ENCODE measurements at places on chromosomes 16 and 17.

DNA sequence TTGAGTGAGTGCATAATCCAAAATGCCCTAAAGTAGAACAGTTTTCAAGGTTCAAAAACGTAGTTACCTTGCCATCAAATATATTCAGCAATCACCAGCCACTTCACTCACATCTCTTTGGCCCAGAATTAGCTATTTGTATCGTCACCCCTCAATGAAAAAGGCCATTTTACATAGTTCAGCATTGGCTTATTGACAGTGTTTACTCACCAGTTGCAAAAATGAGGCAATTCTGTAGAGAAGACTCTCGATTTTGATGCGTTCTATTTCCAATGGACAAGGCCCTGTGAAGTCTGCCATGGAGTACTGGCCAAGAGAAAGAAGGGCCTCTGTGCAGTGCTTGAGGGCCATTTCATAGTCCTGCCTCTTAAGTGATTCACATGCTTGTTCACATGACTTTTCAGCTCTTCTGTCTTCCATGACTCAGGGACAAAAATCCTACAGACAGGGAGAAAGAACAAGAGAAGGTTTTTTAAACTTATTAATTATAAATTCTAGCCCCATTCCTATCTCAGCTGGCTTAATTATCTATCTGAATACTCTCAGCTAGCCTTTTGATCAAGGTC lies 26.5 kb downstream of the HELZ start:
- no peak for DNase-seq

- DNase-seq = no peak
These were observed 78.0 kb downstream of the GNAO1 start for GRCh38 chr16:56269281-56269680.

DNA sequence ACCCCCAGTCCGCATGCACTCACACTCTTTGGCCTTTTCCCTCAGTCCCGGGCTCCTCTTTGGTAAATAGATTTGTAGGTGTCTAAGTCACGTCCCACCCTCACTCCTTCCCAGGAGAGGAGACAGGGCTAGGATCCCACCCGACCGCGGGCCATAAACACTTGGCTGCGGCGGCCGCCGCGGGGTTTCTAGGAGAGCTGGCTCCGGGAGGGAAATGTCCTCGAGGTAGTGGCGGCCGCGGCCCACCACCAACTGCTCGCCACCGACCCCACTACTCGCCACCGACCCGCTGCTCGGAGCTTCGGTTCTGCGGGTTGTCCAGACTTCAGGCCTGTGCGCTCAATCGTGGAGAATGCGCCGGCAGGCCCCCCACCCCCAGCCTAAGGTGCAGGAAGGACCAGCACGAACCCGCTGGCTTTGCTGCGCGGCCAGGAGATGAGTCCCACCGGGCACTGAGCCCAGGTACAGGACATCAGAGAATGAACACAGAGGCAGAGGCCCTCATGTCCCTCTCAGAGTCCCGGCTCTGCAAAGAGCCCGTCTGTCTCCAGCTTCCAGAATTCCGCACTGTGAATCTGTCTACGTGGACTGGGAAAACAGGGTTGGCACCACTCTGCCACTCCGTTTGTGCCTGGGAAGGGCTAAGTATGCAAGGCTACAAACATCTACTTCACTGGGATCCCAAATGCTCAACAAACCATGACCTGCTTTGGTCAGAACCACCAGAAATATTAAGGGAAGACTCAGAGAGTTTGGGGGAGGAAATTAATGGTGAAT lies 2.5 kb downstream of the PRAC2 start:
- DNase-seq = no peak

DNA sequence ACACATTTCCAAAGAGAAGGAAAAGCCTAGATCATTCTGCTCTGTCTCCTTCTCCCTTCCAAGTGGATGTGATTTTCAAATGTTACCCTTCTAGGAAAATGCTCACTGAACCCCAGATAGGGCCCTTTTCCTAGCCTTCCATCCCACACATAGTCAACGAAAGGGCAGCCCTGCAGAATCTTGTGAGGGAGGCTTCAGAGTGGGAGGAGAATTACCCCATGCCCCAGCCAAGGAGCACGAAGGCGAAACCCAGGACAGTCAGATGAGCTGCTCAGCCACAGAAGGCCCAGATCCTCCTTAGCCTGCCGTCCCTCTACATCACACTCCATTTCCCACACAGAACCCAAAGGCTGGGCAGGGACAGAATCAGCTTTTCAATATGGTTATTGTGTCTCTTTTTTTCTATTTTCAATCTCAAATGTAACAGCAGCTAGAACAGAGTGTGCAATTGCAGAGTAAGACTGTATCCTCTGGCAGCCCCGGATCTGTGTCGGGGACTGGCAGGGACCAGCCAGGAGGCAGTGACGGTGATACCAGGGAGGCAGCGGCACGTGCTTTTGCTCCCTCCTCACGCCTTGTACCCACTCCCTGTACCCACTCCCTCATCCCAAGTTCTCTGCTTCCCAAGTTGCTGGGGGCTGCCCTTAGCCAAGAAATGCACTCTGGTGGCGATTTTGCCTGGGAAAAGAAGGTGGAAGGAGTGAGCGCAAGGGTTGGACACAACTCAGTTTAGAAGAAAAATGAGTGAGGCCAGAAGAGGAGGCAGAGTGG lies 3.7 kb upstream of the SDK2 start:
- no peak for DNase-seq

DNA sequence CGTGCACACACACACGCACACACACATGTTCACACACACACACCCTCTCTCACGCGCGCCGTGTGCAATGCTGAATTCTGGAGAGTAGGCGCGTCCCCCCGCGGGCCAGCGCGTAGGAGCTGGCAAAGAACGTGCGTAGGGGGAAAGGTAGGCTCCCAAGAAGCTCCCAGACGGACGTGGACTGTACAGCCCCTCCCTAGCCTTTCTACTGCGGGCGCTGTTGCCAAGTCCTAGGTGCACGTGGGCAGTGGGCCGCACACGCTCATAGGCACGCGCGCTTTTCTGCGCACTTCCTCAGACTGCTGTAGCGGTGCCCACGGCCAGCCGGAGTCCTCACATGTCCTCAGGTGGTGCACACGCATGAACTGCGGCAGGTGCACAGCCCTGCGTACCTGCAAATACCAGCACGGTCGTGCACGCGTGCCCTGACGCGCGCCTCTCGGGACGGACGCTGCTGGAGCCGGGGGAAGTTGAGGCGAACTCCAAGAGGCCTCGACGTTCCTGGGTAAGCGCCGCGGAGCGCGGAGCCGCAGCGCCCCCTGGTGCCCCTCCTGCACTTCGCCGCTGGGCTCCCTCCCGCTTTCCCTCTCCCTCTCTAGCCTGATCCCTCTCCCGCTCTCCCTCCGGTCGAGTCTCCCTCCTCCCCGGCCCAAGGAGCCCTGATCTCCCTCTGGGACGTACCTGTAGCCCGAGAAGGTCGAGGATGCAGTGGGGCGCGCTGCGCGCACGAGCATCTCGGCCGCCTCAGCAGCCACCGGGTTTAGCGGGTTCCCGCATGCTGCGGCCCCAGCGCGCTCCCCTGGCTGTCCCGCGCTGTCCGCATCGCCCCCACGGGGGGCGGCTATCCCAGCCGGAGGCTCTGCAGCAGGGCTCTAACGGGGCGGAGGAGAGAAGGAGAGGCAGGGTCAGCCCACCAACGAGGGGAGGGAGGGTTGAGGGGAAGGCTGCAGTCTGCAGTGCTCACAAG lies 749 bp downstream of the GRIN2A start:
- peak; percentile 81 for DNase-seq

DNA sequence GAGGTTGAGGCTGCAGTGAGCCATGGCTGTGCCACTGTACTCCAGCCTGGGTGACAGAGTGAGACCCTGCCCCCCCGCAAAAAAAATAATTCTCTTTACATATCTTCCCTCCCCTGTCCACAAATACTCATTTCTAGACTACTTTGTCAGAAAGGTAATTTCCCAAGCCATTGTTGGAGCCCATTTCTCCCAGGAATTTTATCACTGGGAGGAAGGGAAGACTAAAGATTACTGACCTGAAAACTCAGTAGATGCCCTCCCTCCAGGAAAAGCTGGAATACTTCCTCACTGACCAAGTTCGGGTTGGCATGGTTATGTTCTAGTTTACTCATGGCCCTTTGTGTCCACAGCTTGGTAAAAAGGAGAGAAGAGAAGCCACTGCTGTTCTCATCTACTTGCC lies 4.1 kb downstream of the CALCOCO2 start:
- DNase-seq = no peak

DNA sequence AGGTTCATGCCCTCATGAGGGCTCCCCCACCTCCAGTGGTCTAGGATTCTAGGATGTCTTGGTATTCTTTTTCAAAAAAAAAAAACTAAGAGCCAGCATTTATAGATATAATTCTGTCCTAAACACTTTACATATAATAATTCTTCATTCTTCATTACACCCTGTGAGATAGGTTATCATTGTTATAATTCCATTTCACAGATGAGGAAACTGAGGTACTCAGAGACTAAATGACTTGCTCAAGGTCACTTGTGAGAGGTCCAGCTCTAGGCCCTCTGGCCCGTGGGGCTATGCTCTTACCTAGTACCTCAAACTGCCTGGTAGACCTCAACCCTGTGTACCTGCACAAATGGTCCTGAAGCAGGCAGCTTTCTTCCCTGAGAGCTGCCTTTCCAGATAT lies 172.2 kb downstream of the PRKCB start:
- DNase-seq = no peak
